ENCODE measurements at places on chromosomes 2 and 18. TPM values are rescaled to one million over a fixed set of nuclear protein-coding genes. Genes with fewer than 3 reads are reported as not detected.

GALR1 gene
- total RNA-seq: not detected

ACTG2 gene
- not detected for total RNA-seq

CYP26B1 gene
- not detected for total RNA-seq

POLR1A gene
- 25.7 TPM for total RNA-seq

NGEF gene
- total RNA-seq: not detected

LYPD1 gene
- total RNA-seq: not detected

SERPINB11 gene
- not detected for total RNA-seq

WDR54 gene
- 31.4 TPM for total RNA-seq

GYPC gene
- 110 TPM for total RNA-seq

SPEG gene
- 19.6 TPM for total RNA-seq

GAL3ST2 gene
- not detected for total RNA-seq

RAB6C gene
- total RNA-seq: not detected

RGPD3 gene
- 0.16 TPM for total RNA-seq

MREG gene
- 4.6 TPM for total RNA-seq

SCN9A gene
- total RNA-seq: 0.75 TPM

PRSS56 gene
- not detected for total RNA-seq

AMER3 gene
- not detected for total RNA-seq

SPP2 gene
- not detected for total RNA-seq

POMC gene
- total RNA-seq: 6.2 TPM

DNPEP gene
- total RNA-seq: 85.4 TPM

RTTN gene
- total RNA-seq: 30.3 TPM

PFN4 gene
- total RNA-seq: not detected

CROCC2 gene
- total RNA-seq: not detected

CLIP4 gene
- total RNA-seq: 47.7 TPM

POTEF gene
- not detected for total RNA-seq

DNAH7 gene
- not detected for total RNA-seq

ANKRD62 gene
- total RNA-seq: not detected

LAMA3 gene
- 0.44 TPM for total RNA-seq

TEX44 gene
- total RNA-seq: not detected

NRP2 gene
- 0.93 TPM for total RNA-seq

OR6B3 gene
- not detected for total RNA-seq

CTAGE1 gene
- total RNA-seq: not detected

TIA1 gene
- 148 TPM for total RNA-seq

ABCB11 gene
- not detected for total RNA-seq

PTH2R gene
- not detected for total RNA-seq

SERPINB12 gene
- total RNA-seq: not detected

XDH gene
- total RNA-seq: not detected

SCN1A gene
- total RNA-seq: not detected

NTSR2 gene
- total RNA-seq: not detected

HTR2B gene
- total RNA-seq: not detected

RAX gene
- total RNA-seq: not detected

AGXT gene
- total RNA-seq: 0.88 TPM

PKDCC gene
- total RNA-seq: not detected

PAIP2B gene
- total RNA-seq: 4.8 TPM

MDH1B gene
- 0.35 TPM for total RNA-seq

AMMECR1L gene
- total RNA-seq: 10.2 TPM

RETSAT gene
- 34.3 TPM for total RNA-seq

FLACC1 gene
- 8.0 TPM for total RNA-seq

ABCG8 gene
- total RNA-seq: not detected

TMEM163 gene
- total RNA-seq: 0.19 TPM

CHRND gene
- total RNA-seq: not detected

INHBB gene
- total RNA-seq: 0.10 TPM

FAM110C gene
- total RNA-seq: 1.5 TPM

MYO7B gene
- 0.36 TPM for total RNA-seq

IGFBP5 gene
- total RNA-seq: 4.1 TPM

Data from T-cell (primary cell).